GM18507 (cell line): ENCODE measurements at places on chromosomes 3 and 15.

GRCh38 chr15:78999636-79000035 lies 54.8 kb upstream of the CTSH start:
- no peak for DNase-seq

DNA sequence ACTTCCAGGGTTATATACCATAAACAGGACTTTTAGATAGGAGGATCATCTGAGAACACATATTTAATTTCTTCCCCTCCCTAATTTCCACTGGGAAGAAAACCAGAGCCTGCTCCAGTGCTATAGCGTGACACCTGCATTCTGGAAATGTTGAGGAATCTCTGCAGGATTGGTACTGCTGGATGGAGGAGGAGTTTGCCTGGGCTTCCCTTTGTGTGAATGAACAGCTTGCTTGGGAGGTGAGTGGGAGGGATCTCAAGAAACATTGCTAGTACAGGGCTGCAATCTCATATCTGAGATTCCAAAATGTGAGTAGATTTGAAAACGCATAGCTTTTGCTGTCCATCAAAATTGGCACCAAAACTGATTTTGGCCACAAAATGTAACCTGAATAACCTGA lies 295.9 kb upstream of the RGMA start:
- DNase-seq = no peak

DNA sequence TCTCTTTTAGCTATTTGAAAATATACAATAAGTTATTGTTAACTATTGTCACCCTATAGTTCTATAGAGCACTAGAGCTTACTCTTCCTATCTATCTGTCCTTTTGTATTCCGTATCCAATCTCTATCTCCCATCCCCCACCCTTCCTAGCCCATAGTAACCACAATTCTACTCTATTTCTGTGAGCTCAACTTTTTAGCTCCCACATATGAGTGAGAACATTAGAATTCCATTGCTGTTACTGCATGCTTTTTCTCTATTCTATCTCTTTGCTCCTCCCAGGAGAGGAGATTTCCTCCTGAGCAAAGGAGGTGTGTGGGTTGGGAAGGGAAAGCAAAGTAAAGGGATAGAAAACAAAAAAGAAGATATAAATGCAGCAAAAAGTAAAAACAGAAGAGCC lies 105.6 kb upstream of the SLC4A7 start:
- DNase-seq = no peak

DNA sequence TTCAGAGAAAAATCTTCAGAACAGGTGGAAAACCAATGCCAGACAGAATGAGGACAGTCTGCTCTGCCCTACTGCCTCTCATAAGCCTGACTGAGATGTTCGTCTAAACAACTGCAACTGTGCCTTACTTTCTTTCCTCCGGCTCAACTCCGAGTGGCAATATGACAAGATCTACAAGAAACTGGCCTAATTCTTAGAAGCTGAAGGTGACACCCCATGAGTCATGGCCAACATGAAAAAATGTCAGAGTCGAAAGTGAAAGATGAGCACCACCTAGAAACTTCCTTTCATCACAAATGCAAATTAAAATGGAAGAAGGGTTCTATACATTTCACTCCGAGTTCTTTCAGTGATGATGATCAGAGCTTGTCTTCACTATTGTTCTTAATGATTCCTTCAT lies 12.9 kb downstream of the PCYT1A start:
- DNase-seq = no peak

DNA sequence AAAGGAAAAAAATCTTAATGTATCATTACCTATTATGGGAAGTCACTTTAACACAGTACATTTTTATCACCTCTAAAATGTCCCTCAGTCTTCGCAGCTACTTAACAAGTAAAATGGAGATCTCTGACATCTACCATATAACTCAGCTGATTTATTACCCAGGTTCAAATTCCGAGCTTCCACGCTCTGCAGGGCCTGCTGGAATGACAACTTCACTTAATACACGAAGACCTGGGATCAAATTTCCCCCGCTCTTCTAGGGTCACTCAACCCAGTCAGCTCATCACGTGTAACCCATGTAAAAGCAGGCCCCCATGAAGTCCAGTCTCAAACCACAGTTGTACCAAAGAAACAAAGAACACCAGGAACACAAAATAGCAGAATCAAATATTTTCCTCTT lies 44.2 kb upstream of the ACP3 start:
- DNase-seq = no peak

DNA sequence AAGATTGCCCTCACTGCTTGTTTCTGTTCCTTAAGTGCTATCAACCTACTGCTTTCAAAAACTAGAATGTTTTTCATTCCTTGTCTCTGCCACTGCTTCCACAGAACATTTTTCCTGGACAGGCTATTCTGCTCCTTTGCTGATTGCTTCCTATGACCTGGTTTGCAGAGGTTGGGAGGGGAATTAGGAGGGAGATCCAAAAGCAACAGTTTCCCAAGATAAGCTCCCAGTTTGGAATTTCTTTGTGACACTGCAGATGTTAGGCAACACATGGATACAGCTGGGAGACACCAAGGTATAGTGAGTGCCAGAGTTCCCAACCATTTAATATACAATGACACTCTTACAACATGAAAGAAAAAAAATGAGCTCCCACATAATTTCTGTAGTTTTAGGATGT lies 1036.5 kb downstream of the ROBO2 start:
- no peak for DNase-seq

- no peak for DNase-seq
These were observed 205.2 kb upstream of the LMCD1 start for GRCh38 chr3:8296461-8296860.

GRCh38 chr3:4773583-4773982 lies 205.7 kb upstream of the BHLHE40 start:
- no peak for DNase-seq

GRCh38 chr15:79539401-79539800 lies 107.3 kb downstream of the MINAR1 start:
- no peak for DNase-seq

- DNase-seq = no peak
These were observed 154.5 kb downstream of the THRB start for GRCh38 chr3:24340161-24340560.

DNA sequence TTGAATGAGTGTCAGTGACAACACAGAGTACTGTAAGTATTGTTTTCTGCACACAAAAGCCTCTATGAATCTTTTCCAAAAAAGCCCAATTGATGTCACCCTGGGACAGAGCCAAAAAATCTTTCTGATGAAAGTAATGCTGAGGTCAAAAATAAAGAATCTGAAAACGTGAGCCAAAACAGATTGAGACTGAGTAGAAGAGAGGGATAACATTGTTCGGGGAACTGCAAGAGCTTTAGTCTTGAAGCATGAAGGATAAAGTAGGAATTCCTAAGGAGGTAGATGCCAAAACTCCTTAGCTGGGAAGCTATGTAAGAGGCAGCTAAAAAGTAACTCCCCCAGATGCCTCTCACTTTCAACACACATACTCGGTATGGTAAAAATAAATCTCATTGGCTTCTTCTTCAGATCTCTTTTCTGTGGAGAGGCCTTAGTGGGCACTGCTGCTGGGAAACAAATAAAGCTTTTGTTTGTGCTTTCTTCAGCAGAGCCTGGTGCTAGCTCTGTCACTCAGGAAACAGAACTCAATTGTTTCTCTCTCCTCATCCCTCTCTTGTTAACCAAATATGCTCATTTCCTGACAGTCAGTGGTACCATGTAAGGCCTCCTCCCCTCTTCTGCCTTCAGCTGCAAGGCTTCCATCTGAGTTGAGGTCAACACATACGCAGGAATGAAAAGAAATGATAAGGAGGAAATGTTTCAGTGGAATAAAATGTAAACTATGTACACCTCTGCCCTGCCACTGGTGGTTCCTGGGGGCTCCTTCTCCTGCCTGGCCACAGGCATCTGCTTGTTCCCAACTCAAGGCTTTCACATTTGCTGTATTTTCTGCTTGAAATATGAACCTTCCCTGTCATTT lies 58.1 kb downstream of the CD200 start:
- DNase-seq = no peak

- DNase-seq = no peak
These were observed 158.7 kb upstream of the SPRED1 start for GRCh38 chr15:38093931-38094330.

- DNase-seq = no peak
These were observed 5.1 kb downstream of the DUOX1 start for GRCh38 chr15:45134682-45135604.

GRCh38 chr3:112965656-112966055 lies 9.2 kb downstream of the CD200R1 start:
- no peak for DNase-seq

DNA sequence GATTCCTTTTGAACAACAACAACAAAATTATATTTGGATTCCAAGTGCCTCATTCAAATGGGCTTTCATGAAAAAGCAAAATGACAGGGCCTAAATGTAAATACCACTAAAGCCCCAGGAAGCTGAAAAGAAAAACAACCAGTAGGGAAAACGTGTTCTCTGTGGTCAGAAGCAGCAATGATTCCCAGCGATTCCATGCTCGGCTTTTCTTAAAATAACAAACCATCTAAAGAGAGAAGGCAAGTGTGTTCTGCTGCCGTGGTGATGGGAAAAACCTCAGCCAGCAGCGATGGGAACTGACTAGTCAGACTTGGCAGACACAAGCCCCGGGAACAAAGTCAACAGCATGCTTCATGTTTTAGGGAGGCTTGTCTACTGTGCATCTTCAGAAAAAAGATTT lies 153.6 kb downstream of the TNIK start:
- no peak for DNase-seq

GRCh38 chr3:32495609-32496008 lies 7.0 kb downstream of the CMTM6 start:
- no peak for DNase-seq

DNA sequence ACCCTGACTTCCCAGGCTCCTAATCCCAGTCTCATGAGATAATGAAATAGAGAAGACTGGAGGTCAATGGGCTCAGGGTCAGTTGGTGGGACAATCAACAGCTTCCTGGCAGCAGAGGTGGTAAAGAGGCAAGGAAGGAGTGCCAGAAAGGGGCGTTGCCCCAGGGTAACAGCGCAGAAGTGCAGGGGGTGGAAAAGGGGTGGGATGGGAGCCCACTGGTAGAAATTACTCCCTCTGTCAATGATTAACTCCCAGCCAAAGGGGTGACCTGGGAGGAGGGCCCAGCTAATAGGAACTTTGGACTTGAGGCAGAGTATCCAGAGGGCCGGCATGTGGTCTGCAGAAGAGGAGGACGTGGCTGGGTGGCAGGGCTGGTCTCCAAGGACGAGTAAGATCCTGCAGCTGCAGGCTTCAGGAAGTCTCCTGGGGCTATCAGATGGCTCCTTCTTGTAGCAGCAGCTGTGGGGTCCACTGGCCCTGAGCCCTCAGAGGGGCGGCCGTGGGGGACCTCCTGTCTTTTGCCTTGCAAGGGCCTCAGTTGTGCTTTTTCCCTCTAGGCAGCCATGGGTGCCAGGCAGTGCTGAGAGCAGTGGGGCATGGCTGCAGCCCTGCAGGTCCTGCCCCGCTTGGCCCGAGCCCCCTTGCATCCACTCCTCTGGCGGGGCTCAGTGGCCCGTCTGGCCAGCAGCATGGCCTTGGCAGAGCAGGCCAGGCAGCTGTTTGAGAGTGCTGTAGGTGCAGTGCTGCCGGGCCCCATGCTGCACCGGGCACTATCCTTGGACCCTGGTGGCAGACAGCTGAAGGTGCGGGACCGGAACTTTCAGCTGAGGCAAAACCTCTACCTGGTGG lies 2.3 kb downstream of the GLYCTK start:
- no peak for DNase-seq

DNA sequence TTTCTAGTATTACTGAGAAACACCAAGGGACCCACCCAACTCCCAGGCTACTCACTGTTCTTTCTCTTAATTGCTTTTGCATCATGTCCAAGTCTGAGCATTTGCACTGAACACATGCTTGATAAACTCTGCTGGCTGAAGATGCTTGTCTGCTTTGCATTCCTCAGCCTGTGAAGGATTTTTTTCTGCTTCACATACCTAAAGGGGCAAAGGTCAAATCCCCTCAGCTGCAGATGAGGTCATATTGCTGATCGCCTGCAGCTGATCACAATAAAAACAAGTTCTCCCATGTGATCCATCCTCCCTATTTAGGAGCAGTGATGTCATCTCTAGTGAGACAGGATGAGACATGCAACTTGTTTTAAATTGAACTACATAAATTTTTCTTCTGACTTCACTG lies 84.6 kb upstream of the DCBLD2 start:
- DNase-seq = no peak

GRCh38 chr3:459311-459670 lies 262.7 kb downstream of the CHL1 start:
- no peak for DNase-seq

- no peak for DNase-seq
These were observed 1.1 kb upstream of the HAPLN3 start for GRCh38 chr15:88896333-88897033.

GRCh38 chr15:25136119-25136518 lies 181.3 kb downstream of the SNRPN start:
- DNase-seq = no peak

DNA sequence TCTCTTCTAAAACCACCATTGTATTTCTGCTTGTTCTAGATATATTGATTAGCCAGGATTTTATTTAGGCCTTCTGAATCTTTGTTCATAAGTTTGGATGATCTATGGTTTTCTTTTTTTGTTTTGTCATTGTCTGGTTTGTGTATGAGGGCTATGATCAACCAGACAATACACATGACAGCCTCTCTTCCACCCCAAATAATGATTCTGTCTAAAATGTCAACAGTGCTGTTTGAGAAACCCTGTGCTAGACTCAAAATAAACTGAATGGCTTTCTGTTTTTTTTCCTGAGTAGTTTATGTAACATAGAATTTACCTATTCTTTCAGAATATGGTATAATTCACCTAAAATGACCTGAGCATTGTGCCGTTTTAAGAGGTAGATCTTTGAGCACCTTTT lies 66.1 kb downstream of the PLCL2 start:
- DNase-seq = no peak

- DNase-seq = no peak
These were observed 176.7 kb upstream of the PDZRN3 start for GRCh38 chr3:73801444-73801843.

DNA sequence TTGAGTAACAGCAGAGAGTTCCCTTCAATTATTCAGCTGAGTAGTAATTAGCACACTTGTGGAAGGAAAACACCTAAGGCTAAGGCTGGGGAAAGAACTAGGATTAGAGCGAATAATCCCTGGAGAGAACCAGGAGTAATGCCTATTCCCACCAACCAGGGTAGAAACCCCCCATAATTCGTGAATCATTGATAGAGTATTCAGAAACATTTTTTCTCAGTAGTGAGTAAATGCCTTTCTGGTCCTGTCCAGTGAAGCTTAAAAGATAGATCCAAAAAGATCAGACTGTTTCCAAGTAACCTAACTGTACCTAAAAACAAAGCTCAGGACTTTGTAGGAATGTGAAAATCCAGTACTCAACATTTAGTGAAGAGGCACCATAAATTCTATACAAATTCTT lies 71.2 kb downstream of the DGKG start:
- no peak for DNase-seq
